Dorsolateral prefrontal cortex (tissue), 122 donors: ENCODE measurements at places on chromosomes 6 and 20. TPM values are rescaled to one million over a fixed set of nuclear protein-coding genes. Genes with fewer than 3 reads are reported as not detected.

The SIM1 gene
- not detected for total RNA-seq

The PARD6B gene
- 3.2 TPM for total RNA-seq

The TTLL9 gene
- 6.0 TPM for total RNA-seq

The CDSN gene
- not detected for total RNA-seq

The FAM184A gene
- 29.3 TPM for total RNA-seq

The SNX9 gene
- total RNA-seq = 46.1 TPM

The OLIG3 gene
- total RNA-seq = not detected

The KCNQ5 gene
- 93.1 TPM for total RNA-seq

The BTN1A1 gene
- not detected for total RNA-seq
